Smooth muscle cell of bladder (primary cell): ENCODE measurements at places on chromosomes 16 and 17. TPM values are rescaled to one million over a fixed set of nuclear protein-coding genes. Genes with fewer than 3 reads are reported as not detected.

PPP1R1B gene
- not detected in 2 replicates for total RNA-seq

ABCC12 gene
- total RNA-seq = not detected in 2 replicates

KRTAP17-1 gene
- not detected in 2 replicates for total RNA-seq

AXIN2 gene
- total RNA-seq = 2.4 and 5.8 TPM in 2 replicates

KCNH6 gene
- total RNA-seq = not detected in 2 replicates

BCO1 gene
- total RNA-seq = 0.28 TPM in 1 of 2 replicates, not detected in the other

COX6A2 gene
- not detected in 2 replicates for total RNA-seq

PPY gene
- not detected in 2 replicates for total RNA-seq

CHCT1 gene
- total RNA-seq = 0.14 TPM in 1 of 2 replicates, not detected in the other

AANAT gene
- not detected in 2 replicates for total RNA-seq

ABHD15 gene
- total RNA-seq = 6.8 and 9.0 TPM in 2 replicates

NPIPA3 gene
- total RNA-seq = 0.57 and 1.5 TPM in 2 replicates

ZNF778 gene
- 5.5 and 8.5 TPM in 2 replicates for total RNA-seq

CFAP119 gene
- 1.8 and 2.4 TPM in 2 replicates for total RNA-seq

TRIM72 gene
- not detected in 2 replicates for total RNA-seq

KRT32 gene
- total RNA-seq = under 0.01 TPM in 1 of 2 replicates, not detected in the other

SLC5A10 gene
- total RNA-seq = under 0.01 and 0.09 TPM in 2 replicates

RAC3 gene
- total RNA-seq = 5.7 and 10.6 TPM in 2 replicates

CA7 gene
- not detected in 2 replicates for total RNA-seq

CCL4 gene
- not detected in 2 replicates for total RNA-seq

TBC1D3E gene
- not detected in 2 replicates for total RNA-seq

MT1G gene
- 0.71 TPM in 1 of 2 replicates, not detected in the other for total RNA-seq
